ENCODE measurements at places on chromosomes 13 and 19.

GRCh38 chr13:86383561-86383960 lies 584.3 kb upstream of the SLITRK6 start:
- DNase-seq, result no peak

- DNase-seq, result no peak
Observed at GRCh38 chr13:73133531-73133930, 74.7 kb downstream of the KLF5 start.

- no peak for DNase-seq
Observed at GRCh38 chr19:20067943-20068342, 9.9 kb upstream of the ZNF90 start.

DNA sequence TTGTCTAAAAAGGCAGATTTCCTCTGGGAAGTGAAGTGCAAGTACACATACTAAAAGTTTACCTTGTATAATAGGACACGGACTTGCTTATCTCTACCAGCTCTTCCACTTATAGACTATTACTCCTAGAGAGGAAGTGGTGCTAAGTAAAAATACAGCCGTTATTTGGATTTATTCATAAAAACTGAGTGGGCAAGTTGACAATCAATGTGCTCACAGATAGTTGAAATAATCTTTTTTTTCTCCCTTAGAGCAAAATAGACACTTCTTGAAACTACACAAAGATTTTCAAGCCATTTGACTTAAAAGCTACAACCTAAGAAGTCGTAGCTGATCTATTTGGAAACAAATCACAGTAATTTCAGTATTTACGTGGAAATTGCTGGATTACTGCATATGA lies 2584.7 kb upstream of the PCDH20 start:
- no peak for DNase-seq

DNA sequence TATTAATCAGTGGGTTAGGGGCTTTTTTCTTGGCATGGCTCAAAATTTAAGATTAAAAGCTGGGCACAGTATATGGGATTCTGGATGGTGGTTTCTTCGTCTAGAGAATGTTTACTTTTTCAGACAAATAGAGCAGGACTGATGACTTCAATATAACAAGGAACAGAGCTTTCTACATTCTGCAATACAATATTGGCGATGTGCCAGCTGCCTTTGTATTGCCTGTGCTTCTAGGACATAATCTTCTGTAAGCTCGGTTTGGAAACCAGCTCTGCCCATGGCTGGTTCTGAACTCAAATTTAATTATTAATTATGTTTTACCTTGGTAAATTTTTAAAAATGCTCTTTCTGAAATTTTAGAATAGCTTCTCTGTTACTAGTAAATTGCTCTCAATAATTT lies 139.1 kb upstream of the TRPC4 start:
- DNase-seq, result no peak

- no peak for DNase-seq
Observed at GRCh38 chr13:106376401-106377112, 158.9 kb downstream of the EFNB2 start.

GRCh38 chr13:99865420-99865930 lies 106.1 kb downstream of the ZIC5 start:
- DNase-seq, result no peak

- no peak for DNase-seq
Observed at GRCh38 chr13:40996426-40997092, 22.6 kb downstream of the ELF1 start.

DNA sequence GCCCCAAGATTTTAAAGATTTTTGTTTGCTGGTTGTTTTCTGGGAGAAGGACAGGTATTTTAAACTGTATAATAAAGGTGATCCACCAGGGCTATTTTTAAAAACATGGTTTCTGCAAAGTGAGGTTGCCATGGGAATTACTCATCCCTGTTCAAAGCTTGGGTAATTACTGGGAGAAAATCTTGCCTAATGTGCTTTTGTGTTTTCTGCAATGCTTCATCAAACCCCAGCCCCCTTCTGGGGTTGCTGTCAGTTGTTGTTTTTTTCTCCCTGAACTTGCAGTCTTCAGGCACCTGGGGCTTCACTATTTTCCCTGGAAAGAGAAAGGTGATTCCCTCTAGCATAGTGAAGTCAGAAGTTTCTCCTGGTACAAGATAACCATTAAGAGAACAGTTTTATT lies 277.2 kb downstream of the NALCN start:
- no peak for DNase-seq

DNA sequence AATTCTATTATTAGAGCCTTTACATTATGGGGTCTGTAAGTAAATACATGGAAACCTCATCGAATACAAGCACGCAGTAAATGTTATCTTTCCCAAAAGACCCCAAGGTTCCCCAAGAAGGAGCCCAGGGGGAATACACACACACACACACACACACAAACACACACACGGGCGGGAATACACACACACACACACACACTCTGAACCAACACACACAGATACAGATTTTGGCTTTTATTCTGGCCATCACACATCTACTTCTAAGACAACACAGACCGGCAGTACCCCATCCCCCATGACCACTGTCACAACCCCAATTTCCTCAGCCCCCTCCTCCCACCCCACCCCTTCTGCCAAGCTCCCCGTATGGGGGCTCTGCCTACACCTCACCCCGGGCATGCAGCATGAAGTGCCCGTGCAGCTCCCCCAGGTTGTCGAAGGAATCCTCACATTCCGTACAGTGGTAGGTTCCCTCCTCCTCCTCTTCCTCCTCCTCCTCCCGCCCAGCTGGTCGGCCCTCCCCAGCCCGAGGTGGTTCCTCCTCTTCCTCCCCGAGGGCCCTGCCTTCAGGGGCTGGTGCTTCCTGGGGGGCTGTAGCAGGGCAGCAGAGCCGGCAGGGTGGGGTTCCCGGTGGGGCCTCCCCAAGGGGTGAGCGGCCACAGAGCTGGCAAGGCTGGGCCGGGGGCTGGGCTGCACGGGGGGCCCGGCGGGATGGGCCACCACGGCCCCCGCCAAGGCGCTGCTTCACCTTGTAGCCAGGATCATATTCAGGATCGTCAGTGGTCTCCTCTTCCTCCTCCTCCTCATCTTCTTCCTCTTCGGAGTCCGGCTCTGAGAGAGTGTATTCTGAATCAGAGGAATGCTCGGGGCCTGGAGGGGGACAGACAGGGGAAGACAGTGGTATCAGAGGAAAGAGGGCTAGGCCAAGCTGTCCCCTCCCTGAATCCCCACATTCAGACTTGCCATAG lies 4.4 kb upstream of the SRRM5 start:
- no peak for DNase-seq

DNA sequence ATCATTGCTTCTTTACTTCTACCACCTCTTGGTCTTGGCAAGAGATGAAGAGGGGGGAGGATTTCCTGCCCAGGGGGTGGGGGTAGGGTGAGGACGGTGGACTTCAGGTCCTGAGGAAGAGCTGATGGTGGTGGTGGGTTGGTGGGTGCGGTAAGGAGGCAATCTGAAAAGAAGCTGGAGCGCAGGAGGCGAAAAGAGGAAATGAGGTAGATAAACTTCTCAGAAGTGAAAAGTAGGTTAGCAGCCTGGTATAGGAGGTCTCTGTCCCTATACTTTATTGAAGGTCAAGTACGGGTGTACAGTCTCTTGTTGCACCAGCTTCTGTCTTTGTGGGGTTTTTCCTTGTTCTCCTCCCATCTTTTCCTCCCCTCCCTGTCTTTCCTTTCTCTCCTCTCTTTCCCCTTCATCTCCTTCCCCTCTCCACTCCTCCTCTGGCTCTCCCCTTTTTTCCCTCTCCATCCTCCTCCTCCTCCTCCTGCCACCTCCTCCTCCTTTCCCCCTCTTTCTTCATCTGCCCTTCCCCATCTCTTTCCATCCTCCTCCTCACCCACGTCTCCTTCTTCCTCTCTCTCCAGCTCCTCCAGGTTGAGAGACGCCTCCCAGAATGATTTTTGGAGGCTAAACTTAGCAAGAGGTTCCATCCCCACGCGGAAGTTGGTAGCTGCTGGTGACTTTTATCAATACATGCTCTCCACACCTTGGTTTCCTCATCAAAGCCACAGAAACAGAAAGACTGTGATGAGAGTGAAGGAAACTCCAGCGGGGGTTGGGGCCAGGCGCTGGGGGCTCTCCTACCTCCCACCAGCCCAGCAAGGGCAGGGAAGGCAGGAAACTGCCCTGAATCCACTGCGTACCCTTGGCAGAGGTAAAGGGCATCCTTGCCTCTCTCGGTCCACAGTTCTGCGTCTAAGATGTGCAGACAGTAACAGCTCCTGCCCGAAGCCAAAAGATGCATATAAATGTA lies 15.3 kb downstream of the TNFSF14 start:
- no peak for DNase-seq

- no peak for DNase-seq
Observed at GRCh38 chr13:91904597-91904996, 506.2 kb downstream of the GPC5 start.

- DNase-seq, result no peak
Observed at GRCh38 chr19:10842788-10843187, 5.4 kb upstream of the C19orf38 start.

- DNase-seq, result no peak
Observed at GRCh38 chr19:11141937-11142527, 13.6 kb downstream of the SPC24 start.

DNA sequence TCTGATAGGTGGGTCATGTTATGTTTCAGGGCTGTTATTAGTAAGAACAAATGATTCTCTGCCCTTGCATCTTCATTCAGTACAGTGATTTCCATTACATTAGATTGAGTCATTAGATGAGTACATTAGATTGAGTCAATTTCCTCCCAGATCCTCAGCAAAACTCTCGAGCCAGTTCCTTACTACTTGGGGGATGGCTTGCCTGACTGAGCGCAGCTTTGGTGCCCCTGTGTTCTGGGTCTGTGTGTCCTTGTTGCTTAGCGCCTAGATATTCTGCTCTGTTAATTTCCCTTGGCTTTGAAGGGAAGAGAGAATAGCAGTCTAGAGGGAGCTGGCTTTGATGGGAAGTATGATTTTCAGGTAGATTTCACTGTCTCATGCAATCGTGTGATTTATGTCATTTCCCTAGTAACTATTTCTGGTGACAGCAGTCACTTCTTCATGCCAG lies 19.1 kb upstream of the SCEL start:
- no peak for DNase-seq

- DNase-seq, result no peak
Observed at GRCh38 chr19:3844596-3844995, 24.2 kb downstream of the ZFR2 start.

- DNase-seq, result no peak
Observed at GRCh38 chr13:22243469-22244163, 572.7 kb downstream of the FGF9 start.

GRCh38 chr13:26585136-26585535 lies 27.7 kb downstream of the WASF3 start:
- DNase-seq, result no peak

DNA sequence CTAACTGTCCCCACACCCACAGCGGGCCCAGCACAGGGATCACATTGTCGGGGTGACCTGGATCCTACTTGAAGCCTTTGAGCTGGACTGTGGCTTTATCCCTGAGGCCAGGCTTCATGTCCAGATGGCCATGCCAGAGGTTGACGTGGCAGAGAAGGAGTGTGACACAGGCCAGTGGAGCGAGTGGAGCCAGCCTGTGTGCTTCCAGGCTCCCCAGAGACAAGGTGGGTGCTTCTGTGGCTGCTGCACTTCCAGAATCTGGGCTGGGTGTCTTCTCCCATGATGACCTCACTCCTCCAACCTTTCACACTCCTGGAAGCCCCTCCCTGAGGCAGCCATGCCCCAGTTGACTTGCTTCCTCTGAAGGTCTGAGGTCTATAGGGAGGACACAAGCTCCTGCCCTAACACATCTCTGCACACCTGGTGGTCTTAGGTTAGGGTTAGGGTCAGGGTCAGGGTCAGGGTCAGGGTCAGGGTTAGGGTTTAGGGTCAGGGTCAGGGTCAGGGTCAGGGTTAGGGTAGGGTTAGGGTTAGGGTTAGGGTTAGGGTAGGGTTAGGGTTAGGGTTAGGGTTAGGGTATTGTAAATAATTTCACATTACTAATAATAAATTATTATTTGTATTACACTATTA lies 13.1 kb upstream of the MZF1 start:
- no peak for DNase-seq

DNA sequence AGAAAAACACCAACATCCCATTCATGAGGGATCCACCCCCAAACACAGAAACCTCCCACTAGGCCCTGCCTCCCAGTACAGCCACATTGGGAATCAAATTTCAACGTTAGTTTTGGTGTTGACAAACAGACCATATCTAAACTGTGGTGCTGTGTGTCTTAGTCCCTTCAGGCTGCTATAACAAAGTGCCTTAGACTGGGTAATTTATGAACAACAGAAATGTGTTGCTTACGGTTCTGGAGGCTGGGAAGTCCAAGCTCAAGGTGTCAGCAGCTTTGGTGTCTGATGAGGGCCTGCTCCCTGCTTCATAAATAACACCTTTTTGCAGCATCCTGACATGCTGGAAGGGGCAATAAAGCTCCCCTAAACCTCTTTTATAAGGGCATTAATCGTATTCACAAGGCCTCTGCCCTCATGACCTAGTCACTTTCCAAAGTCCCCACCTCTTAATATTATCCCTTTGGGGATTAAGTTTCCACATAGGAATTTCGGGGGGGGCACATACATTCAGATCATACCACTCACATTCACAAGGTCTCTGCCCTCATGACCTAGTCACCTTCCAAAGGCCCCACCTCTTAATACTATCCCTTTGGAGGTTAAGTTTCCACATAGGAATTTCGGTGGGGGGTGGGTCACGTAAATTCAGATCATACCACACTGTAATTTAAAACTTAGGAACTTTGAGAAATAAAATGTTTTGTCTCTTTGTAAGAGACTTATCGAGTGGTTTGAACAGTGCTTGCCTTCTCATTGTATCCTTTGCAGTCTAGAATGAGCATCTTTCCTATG lies 27.5 kb downstream of the ZNF507 start:
- DNase-seq, result no peak

GRCh38 chr13:110525328-110526319 lies 35.9 kb downstream of the RAB20 start:
- no peak for DNase-seq

- DNase-seq, result no peak
Observed at GRCh38 chr13:82356667-82357410, 1525.4 kb downstream of the SLITRK1 start.

DNA sequence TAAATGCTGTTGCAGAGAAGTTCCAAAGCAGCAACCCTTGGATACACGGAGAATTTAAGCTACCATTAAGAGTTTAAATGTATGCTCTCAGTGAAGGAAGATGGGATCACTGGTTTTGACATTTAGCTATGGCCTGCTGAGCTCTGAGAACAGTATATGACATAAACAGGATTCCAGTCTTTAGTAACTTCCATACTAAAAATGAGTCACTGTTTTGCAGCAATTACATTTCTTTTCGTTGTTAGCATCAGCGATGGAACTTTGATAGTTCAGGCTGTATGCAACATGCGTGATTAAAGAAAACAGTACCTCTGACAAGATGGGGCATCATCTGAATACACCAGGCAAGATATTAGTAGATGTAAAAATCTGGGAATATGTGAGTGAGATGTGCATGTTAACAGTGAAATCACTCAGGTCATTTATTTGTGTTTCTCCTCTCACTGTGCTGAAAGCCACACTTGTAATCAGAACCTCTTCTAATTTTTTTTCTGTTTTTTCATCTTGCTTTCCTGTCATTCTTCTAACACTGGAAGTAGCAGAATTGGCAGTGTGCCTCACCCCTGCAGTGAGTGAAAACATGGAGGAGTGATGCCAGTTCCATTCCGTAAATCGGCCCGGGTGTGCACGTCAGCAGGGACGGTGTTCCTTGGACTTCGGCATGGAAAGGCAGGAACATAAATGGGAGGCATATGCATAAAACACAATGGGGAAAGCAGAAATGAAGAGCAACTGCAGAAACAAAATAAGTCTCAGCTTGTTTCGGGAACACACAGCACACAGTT lies 361.5 kb downstream of the OXGR1 start:
- no peak for DNase-seq
